ENCODE measurements at places on chromosomes 11 and 22.
A peak's percentile ranks its signal among the peaks of the same experiment; 100 is the strongest.

DNA sequence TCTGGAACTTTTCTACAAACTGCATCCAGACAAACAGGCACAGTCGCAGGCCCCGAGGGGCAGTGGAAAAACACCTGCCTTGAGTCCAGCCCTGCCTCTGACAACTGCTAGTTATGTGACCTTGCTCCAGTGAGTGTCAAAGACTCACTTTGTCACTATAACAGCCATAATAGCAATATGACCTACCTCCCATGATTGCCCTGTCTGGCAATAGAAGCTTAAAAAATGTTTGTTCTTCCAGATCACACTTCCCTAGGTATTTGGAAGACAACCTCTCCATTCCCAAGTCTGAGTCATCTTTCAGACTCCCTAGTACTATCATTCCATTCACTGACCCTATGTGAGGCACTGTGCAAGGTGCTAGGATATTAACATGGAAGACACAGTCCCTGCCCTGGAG lies 74.5 kb downstream of the RPL27A start:
- no peak for DNase-seq

- DNase-seq, result no peak
Measured at GRCh38 chr11:84901991-84902390, 725.2 kb downstream of the DLG2 start.

- no peak for DNase-seq
Measured at GRCh38 chr11:119803139-119803538, 74.1 kb upstream of the NECTIN1 start.

DNA sequence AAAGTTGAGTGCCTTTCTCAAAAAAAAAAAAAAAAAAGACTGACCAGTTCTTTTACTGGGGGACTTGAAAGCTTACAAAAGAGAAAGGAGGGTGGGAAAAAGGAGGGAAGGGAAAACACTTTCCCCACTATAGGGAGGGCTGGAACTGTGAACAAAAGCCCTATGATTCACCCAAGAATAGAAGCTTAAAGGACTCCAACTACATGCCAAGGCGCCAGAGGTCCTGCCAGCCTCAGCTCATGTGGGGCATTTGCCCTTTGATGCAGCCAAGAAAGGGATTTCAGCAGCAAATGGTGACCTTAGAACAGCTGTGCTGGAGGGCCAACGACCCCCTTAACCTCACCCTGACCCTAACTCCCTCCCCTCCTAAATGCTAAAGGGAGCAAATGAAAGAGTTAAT lies 160.0 kb downstream of the NTM start:
- no peak for DNase-seq

DNA sequence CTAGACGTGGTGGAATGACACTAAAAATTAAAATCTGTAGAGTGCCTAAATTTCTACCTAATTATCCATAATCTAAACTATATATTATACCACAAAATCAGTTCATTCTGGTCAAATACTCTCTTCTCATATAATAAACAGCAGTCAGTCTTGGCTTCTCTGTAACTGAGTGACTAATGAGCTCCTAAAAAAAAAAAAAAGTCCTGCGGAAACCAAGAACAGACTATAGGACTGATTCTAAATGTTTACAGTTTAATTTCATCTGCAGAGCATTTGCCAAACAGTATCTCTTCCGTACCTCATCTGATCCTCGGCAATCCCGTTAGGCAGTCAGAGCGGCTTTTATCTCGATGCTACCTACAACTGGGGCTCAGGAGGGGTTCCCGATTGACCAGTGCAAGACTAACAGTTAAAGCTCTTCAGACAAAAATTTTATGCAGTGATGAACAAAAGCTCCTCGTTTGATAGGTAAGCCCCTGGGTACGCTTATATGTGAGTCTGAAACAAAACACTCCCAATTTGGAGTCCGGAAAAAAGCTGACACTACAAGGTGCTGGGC lies 686 bp downstream of the KIF18A start:
- no peak for DNase-seq

DNA sequence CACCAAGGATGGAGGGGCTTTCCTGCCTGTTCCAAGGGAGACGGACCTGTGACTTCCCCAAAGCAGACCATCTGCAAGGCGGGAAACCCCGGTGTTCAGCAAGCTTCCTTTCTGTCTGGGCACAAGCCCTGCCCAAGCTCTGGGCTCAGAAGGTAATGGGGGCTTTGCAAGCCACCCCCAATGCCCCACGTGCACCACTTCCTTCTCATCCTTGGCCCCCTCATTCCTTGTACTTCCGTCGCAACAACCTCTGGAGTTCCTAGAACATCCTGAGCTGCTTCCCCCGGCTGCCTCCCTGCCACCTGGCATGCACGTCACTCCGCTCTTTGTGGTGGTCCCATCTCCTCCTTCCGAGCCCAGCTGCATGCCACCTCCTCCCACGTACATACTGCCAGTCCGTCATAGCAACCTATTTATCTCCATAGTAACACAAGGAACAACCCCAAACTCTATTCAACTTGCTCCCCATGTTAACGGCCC lies 3.9 kb downstream of the MYEOV start:
- DNase-seq, result no peak

- no peak for DNase-seq
Measured at GRCh38 chr11:113937918-113938317, 33.3 kb downstream of the HTR3B start.

- DNase-seq, result no peak
Measured at GRCh38 chr22:47816121-47816862, 1053.8 kb downstream of the TBC1D22A start.

DNA sequence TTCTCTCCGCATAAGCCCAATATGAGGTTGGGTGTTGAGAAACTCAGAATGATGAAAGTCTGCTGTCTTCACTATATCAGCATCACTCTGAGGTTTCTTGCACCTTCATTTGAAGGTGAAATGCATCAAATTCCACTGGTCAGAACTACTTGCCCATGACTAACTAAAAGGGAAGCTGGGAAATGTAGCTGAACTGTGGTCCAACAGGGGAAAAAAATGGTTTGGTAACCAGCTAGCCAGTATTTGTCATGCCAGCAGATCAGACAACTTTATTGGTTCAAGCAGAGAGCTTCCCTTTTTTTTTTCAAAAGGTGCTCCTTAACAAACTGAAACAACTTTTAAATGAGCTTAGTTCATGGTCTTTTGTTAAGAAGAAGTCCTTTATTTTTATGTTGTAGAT lies 14.2 kb upstream of the PIK3C2A start:
- no peak for DNase-seq

GRCh38 chr22:35792506-35792905 lies 74.8 kb downstream of the APOL5 start:
- DNase-seq, result no peak

- DNase-seq, result no peak
Measured at GRCh38 chr11:47099214-47099917, 77.3 kb downstream of the ARFGAP2 start.

DNA sequence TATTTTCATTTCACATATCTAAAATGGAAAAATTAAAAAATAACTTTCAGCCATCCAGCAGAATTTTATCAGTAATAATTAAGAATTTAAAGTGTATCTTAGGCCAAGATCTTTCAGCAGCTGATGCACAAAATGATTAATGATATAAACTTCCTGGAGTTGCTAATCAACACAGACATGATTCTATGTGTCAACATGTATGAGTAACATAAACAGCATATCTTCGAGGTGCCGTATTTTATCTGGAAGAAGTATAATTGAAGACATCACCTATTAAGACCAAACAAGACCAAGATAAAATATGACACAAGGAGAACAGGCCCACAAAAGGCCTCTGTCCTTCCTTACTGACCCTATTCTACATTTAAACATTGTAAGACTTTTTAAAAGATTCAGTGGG lies 45.2 kb downstream of the SLC5A12 start:
- DNase-seq, result no peak

GRCh38 chr22:25111579-25112517 lies 87.8 kb upstream of the CRYBB3 start:
- DNase-seq, result no peak

GRCh38 chr11:119671051-119671450 lies 57.9 kb downstream of the NECTIN1 start:
- no peak for DNase-seq

DNA sequence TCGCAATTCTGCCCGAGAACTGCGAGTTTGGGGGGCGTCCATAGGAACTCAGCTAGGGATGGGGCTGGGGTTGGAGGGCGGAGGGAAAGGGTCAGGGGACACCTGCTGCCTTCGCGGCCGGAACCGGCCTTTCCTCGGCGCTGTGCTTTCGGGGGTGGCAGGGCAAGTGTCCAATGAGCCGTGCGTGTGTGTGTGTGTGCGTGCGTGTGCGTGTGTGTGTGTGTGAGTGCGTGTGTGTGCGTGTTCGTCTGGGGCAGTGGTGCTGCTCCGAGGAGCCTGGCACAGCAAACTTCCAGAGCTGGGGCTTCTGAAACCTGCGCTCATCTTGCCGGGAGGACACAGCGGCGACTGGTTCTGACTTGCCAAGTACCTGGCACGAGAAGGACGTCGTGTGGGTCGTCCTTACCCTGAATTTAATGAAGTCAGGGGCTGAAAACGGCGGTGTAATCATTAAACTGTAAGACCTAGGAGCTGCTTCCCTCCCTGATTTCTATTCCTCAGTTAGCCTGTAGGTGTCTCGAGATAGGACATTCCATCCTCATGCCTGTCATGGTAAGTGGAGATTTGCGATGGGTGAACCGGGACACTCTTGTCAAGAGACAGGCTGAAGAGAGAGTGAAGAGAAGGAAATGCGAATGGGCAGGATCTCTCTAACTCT lies 27.0 kb upstream of the AMOTL1 start:
- DNase-seq, result peak; percentile 13

- no peak for DNase-seq
Measured at GRCh38 chr22:47606426-47606825, 844.0 kb downstream of the TBC1D22A start.

- no peak for DNase-seq
Measured at GRCh38 chr11:12901272-12901671, 107.8 kb upstream of the RASSF10 start.

Measured in NCI-H1694 treated with DMSO at 0.1 percent for 48 hours (cell line).